CD4-positive, alpha-beta T cell treated with Interferon alpha-2 for 1 hour (primary cell): ENCODE measurements at places on chromosomes 2 and 18.

- DNase-seq = no peak
Observed at GRCh38 chr2:162086904-162087303, 12.9 kb upstream of the DPP4 start.

- no peak for DNase-seq
Observed at GRCh38 chr2:112133344-112133743, 4.8 kb upstream of the FBLN7 start.

GRCh38 chr2:39513641-39514094, 76.6 kb upstream of the MAP4K3 start:
- peak; percentile 13 for DNase-seq

- DNase-seq = no peak
Observed at GRCh38 chr2:135962366-135963123, 22.9 kb downstream of the DARS1 start.

DNA sequence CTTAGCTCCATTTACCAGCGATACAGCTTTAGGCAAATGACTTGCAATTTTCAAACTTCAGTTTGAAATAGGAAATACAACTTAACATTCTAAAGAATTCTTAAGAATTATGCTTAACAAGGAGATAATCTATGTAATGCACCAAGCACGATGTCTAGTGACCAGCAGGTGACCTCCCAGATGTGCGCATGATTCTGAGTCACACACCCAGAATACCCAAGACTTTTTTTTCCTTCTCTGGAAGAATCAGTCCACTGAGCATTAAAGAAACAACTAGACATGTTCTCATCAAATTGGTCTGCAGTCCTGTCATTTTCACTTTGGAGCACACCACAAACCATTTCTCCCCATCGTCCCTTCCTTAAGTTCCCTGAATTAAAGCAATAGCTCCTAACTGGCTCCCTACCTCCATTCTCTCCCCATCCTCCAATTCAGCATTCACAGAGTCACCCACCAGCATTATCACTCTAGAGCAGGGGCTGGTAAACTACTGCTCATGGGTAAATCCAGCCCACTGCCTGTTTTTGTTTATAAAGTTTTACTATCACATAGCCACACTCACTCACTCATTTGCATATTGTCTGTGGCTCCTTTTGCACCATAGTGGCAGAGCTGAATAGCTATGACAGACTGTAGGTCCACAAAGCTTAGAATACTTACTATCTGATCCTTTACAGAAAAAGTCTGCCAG, 13.2 kb downstream of the EVA1A start:
- no peak for DNase-seq

GRCh38 chr2:8193686-8194615, 487.9 kb upstream of the ID2 start:
- no peak for DNase-seq

DNA sequence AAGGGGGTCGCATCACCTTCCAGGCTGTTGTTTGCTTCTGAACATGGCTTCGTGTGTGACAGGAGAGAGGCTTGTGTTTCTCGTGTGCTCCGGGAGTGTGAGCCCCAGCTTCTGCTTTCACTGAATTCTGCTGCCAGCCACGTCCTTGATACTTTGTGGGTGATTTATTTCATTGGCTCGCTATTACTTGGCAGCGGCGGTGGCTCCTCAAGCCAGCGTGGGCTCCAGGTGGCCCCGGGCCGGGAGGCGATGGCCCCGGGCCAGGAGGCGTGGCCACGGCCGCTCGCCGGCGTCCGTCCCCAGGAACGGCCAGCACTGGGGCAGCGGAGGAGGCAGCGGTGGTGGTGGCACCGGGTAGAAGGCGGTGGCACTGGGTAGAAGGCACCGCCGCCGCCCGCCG, 63.1 kb downstream of the NAPG start:
- no peak for DNase-seq

DNA sequence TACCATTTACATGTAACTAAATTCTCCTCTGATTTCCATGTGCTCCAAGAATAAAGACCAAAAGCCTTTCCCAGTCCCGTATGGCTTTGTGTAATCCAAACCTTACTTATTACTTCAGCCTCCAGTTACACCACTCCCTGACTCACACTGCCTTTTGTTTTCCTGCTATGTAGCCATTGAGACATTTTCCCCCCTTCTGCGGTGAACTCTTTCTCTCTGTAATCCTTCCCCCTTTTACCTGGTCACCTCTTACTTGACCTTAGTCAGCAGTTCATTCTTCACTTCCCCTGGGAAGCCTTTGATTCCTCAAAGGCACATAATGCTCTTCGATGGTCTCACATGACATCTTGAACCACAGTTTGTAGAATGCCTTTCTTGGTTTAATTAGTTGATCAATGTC, 256.0 kb upstream of the FANCL start:
- no peak for DNase-seq

DNA sequence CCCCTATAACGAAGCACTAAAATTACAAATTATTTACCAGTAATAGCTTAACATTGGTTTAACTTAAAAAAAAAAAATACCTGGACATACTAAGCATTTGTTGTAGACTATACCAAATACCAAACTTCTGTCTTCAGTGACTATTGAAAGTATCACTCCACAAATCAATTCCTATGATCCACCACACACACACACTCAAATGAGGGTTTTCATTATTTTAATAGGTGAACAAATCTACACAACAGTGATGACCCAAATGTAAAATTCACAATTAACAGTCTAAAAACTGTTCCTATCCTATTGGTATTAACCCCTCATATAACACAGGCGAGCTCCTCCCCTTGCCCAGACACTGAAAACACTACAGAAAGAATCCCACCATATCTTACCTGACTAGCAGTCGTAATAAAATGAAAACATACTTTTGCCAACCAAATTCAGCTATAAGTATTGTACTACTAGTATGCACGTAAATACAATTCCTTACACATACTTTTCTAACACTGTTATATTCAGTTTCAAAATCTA, 2.5 kb downstream of the SP3 start:
- DNase-seq = no peak

- no peak for DNase-seq
Observed at GRCh38 chr2:119326938-119327337, 39.7 kb downstream of the C2orf76 start.

DNA sequence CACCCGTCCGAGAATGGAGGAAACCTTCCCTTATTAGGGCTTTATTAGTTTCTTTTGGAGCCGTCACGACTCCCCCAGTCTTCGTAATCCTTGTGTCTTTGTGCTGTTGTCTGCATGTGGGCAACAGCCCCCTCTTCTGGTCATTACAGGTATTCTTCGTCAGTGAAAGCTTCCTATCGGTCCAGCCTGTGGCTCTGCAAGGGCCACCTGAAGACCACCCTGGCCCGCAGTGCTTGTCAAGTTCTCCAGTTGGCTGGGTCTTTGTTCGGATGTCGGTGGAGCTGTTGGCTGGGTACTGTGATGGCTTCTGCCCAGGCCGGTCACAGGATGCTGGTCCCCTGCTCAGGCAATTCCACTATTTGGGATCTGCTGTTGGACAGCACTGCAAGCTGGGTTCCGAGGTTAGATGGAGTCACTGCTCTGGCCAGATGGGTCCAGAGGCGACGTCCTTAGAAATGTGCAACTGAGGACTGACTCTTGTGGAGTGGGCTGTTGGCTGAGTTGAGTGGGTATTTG, 19.2 kb downstream of the E2F6 start:
- peak; percentile 69 for DNase-seq

- DNase-seq = no peak
Observed at GRCh38 chr18:70397259-70397925, 108.5 kb downstream of the SOCS6 start.
